ENCODE measurements at places on chromosomes 1 and 21.

- no peak for DNase-seq
Measured at GRCh38 chr1:22351768-22352080, 99.9 kb upstream of the ZBTB40 start.

DNA sequence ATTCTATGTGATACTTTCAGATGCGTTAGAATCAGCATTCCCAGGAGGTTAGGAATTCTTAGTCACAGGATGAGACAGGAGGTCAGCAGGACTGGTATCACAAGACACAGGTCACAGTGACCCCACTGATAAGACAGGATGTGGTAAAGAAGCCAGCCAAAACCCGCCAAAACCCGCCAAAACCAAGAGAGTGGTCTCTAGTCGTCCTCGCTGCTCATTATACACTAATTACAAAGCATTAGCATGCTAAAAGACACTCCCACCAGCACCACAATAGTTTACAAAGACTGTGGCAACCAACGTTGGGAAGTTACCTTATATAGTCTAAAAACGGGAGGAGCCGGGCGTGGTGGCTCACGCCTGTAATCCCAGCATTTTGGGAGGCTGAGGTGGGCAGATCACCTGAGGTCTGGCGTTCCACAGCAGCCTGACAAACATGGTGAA is 13.9 kb upstream of the ACTA1 start:
- DNase-seq, result no peak

DNA sequence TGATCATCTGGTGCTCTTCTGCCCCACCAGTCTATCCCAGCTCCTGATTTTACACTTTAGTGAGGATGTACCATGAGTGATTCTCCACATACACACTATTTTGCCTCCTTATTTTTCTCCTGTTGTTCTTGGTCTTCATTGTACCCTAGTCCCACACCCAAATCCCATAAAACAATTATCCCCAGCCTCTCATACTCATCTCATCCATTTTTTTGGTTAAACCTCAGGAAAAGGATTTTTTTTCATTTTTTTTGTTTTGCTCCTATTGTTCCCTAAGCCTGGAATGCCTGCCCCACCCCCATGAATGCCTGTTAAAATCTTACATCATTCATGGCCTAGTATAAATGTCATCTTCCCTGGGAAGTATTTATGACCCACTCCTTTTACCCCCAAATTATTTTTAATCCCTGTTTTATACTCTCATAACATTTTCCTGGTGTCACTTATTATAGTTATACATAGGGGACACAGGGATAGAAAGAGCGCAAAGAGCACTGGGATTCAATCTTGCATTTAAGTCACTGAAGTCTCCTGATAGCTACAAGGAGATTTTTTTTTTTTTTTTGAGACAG is 4.9 kb upstream of the LINGO4 start:
- DNase-seq, result no peak

DNA sequence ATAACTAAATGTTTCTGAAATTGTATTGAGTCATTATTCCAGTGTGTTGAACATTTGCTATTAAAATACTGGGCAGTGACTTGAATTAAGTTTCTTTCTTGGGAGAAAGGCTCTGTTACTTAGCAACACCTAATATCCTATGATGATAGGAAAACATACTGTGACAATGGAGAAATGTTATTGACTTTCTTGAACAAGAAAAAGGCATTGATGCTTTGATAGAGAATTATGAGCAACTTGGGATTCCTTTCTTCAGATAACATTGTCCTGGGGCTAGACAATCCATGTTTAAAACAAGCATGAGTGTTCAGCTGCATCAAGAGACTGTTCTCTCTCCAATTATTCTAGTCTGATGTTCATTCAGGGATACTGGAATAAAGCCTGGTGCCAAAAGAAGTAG is 215.9 kb upstream of the L1TD1 start:
- DNase-seq, result no peak

- DNase-seq, result no peak
Measured at GRCh38 chr1:53552981-53553733, 94.0 kb downstream of the DMRTB1 start.

GRCh38 chr21:41877901-41878830 is 978 bp downstream of the PRDM15 start:
- DNase-seq, result peak; percentile 15

DNA sequence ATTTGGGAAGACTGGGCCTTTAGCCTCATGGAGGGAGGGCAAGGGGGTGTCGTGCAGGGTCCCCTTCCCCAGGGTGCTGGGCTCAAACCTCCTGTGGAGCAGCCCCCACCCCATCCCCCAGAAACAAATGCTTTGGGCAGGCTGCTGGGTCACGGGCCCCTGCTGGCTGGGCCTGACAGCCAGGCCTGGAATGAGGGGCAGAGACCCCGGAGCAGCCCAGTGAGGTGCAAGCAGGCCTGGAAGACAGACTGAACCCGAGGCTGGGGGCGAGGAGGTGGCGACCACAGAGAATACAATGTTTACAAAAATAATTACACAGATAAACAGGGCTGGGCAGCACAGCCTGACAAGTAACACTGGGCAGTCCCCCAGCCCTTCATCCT is 5.3 kb downstream of the CCDC24 start:
- no peak for DNase-seq

DNA sequence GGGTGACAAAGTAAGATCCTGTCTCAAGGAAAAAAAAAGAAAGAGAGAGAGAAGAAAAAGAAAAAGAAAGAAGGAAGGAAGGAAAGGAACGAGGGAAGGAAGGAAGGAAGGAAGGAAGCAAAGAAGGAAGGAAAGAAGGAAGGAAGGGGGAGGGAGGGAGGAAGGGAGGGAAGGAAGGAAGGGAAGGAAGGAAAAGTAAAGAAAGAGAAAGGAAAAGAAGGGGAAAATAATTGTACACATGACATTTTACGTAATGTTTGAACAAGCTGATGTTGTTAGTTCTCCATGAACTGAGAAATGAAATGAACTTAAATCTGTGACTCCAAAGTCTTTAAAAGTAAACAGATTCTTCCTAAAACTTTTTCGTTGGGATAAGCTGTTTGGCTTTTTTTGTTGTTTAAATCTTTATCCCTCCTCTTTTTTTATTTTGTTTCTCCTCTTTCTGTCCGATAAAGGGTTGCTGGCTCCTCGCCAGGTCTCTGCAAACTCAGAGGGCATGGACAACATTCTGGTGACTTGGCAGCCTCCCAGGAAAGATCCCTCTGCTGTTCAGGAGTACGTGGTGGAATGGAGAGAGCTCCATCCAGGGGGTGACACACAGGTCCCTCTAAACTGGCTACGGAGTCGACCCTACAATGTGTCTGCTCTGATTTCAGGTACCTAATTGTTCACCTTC is 59.8 kb downstream of the IL12RB2 start:
- no peak for DNase-seq

DNA sequence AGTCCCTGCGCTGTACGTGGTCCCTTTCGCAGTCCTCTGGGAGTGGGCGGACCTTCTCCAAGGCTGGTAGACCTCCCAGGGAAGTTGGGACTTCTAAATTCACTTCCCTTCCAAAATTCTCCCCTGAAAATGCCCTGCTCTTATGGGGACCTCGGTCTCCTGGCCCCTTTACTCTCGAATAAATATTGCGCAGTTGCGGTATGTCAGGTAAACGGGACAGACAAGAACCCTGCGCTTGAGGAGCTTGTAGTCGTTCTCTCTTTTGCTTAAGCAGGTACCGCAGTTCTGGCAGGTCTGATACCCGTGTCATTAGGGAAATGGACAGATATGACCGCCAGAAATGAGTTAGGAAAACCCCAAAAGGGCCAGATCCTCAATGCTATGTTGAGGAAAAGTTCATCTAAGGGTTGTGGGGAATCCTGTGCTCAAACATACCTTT is 561 bp downstream of the KIF2C start:
- no peak for DNase-seq

DNA sequence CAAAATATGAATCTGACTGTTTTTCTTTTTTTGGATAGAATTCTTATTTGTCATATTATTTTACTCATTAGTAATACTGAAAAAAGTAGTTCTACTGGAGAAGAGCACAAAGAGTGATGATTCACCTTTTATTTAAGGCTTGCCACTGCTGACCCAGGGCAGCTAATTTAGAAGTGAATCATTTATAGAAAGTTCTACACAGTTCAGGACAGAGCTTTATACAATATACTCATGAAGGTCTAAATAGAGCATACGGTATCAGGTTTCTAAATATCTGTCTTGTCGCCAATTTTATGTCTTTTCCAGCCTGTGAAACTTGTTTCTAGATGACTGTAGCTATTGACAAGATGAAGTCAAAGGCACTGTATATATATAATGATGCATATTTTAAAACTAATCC is 25.0 kb downstream of the GIPC2 start:
- no peak for DNase-seq

GRCh38 chr1:95614197-95614596 is 380.2 kb downstream of the RWDD3 start:
- DNase-seq, result no peak

- DNase-seq, result no peak
Measured at GRCh38 chr1:59212706-59213105, 84.2 kb upstream of the FGGY start.

DNA sequence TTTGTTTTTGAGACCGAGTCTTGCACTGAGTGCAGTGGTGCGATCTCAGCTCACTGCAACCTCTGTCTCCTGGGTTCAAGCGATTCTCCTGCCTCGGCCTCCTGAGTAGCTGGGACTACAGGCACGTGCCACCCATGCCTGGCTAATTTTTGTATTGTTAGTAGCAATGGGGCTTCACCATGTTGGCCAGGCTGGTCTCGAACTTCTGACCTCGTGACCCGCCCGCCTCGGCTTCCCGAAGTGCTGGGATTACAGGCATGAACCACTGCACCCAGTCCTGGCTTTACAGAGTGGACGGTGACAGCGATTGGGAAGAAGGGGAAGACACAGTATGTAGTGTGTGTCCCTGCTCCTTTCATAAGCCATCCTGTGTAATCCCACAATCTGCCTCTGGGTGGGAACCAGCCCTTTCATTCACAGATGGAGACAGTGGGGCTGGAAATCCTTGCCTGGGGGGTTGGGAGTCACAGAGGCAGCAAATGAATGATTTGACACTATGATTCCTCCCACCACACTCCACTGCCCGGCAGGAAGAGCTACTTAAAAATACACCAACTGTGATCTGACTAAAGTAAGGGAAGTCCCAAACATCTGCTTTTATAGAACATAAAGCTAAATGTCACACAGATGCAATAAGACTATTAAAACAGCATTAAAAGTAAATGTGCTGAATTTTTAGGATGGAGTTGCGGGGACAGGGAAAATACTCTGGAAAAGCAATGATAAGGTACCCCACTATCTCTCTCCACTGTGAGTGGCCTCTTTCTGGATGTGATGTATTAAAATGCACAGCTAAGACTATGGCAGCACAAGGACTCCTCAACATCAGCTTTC is 4.5 kb downstream of the PARP1 start:
- no peak for DNase-seq

GRCh38 chr1:91912266-91912665 is 26.3 kb upstream of the TGFBR3 start:
- no peak for DNase-seq

DNA sequence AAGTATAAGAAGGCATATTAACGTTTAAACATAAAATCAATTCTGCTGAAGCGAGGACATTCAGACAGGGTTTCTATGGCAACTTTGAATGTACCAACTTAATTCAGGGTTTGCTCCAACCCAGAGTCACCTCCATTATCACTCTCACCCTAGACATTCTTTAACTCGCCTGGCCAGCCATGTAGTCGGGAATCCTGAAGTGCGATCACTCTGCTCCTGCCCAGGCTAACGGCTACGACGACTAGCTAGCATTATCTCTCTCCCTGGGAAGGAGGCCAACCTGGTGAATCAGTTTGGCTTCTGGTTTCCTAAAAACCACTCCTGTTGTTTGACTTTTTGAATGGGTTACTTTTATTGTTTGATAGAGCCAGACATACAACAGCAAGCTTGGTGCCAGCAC is 38.9 kb upstream of the ZBTB18 start:
- no peak for DNase-seq

GRCh38 chr1:241834733-241835377 is 13.1 kb upstream of the EXO1 start:
- DNase-seq, result no peak

GRCh38 chr1:222926566-222926965 is 111.7 kb downstream of the DISP1 start:
- DNase-seq, result no peak

DNA sequence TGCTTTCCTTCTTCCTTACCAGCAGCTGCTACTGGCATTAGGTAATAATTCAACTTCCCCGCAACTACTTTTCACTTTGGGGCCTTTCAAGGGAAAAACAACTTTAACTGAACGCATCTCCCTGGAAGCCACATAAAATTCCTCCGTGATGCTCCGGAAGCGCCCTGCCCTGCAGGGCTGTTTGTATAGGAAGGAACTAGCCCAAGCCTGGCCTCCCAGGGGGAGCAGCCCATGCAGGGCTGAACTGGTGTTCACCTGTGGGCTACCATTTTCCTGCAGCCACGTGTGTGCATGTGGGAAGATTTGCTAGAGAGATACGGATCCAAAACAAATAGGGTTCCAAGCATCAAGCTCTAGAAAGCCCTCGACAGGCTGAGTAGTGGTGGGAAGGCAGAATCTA is 14.4 kb downstream of the CLDN14 start:
- no peak for DNase-seq

GRCh38 chr21:33115631-33116510 is 45.9 kb downstream of the OLIG1 start:
- DNase-seq, result no peak

GRCh38 chr1:158901623-158902022 is 29.7 kb upstream of the PYHIN1 start:
- no peak for DNase-seq

GRCh38 chr1:109024646-109025045 is 17.3 kb downstream of the WDR47 start:
- DNase-seq, result no peak

DNA sequence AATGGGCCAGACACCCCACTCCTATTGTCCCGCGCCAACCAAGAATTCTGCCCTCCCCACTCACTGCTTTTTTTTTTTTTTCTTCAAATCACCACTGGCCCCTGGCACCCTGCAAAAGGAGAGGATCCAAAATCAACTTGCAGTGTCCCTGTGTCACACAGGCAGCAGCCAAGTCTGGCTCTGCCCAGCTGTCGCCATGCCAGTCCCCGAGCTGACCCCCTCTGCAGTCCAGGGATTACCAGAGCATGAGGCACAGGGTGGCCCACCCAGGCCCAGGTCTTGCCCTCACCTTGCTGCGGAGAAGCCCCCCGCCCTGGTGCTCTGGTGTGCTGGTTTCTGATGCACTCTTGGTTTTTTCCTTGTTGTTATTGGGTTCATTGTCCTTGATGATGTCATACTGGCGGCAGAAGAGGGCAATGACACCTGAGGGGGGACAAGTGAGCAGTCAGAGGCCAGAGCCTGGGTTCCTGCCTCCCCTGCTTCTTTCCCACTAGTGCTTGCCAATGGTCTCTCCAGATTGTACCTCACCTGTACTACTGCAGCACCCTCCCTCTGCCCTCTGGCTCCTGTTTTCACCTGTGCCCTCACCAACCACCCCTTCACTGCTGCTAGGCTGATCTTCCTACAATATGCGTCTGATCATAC is 6.2 kb downstream of the FNDC5 start:
- no peak for DNase-seq

- DNase-seq, result no peak
Measured at GRCh38 chr1:242890192-242890741, 364.8 kb downstream of the CEP170 start.

Data from stimulated activated CD8-positive, alpha-beta memory T cell treated with anti-CD3 and anti-CD28 coated beads, Interleukin-12 subunit alpha, Interleukin-12 subunit beta, amount 100 ng/mL, for 4 hours (primary cell).